ENCODE measurements at places on chromosomes 5 and 9.

DNA sequence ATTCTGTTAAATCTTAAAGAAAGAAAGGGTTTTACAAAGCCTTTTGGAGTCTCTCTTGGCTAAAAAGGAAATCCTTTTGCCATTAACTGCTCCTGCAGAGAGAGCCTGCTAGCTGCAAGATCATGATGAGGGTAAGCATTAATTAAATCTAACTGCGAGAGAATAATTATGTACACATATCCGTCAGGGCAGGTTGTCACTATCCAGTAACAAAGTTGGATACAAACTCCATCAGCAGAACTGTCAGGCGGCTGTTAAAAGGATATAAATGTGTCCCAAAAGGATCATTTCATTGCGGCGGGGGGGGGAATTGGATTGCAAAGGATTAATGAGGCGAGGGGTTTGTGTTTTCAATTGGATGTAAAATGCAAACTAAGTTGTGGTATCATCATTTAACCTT lies 289.3 kb downstream of the ASTN2 start:
- H3K27me3 ChIP-seq: no peaks in the 10 kb centered on the region
- no peak overlapping the region for H3K4me3 ChIP-seq
- H3K36me3 ChIP-seq: no peaks in the 10 kb centered on the region
- no peak for DNase-seq

DNA sequence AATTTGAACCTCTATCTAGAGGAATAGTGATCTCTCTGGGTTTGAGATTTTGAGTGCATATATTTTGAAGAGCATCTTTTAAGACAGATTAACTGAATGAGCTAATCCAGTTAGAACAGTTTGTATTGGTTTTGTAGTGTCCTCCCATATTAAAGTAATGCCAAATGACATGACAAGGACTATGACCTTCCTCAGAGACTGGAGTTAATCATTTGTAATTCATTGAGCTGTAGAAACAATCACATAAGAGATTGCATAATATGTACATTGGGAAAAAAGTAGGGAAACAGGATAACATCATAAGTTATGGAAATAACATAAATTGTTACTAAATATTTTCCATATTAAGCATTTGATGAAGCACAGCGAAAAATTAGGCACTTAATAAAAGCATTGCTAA lies 45.8 kb upstream of the PRDM9 start:
- no peak overlapping the region for H3K4me3 ChIP-seq
- no peak for DNase-seq
- H3K27me3 ChIP-seq: no peaks in the 10 kb centered on the region

- H3K36me3 ChIP-seq: no peaks in the 10 kb centered on the region
- DNase-seq: no peak
- no peaks in the 10 kb centered on the region for H3K4me1 ChIP-seq
- no peak overlapping the region for H3K27ac ChIP-seq
Measured at GRCh38 chr9:92754091-92754745, 10.4 kb downstream of the BICD2 start.

- DNase-seq: no peak
- no peak overlapping the region for H3K4me3 ChIP-seq
- H3K27me3 ChIP-seq: no peaks in the 10 kb centered on the region
- peak overlapping the region; percentile 3 for H3K27ac ChIP-seq
- H3K4me1 ChIP-seq: no peaks in the 10 kb centered on the region
- H3K36me3 ChIP-seq: no peaks in the 10 kb centered on the region
Measured at GRCh38 chr5:123754908-123755307, 242.9 kb downstream of the CSNK1G3 start.

DNA sequence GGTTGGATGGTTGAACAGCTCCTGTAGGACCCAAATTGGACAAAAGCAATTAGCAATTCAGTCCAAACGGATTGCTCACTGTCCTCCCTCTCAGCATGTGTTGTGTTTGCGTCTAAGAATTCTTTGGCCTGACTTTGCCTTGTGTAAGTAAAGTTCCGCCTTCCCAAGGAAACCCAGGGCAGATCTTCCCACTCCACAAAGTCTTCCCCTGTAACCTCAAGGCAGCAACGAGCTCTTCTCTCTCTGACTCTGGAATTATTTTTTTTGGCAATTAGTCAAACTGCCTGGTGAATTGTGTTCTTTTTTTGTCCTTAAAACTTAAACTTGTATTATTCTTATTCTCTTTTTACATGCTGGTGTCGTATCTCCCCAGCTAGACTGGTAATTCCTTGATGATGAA lies 20.7 kb upstream of the BASP1 start:
- H3K27me3 ChIP-seq: no peaks in the 10 kb centered on the region
- H3K4me1 ChIP-seq: no peaks in the 10 kb centered on the region
- no peaks in the 10 kb centered on the region for H3K36me3 ChIP-seq
- H3K27ac ChIP-seq: no peak overlapping the region
- H3K4me3 ChIP-seq: no peak overlapping the region
